WTC11 (cell line): ENCODE measurements at places on chromosomes 3 and 15. TPM values are rescaled to one million over a fixed set of nuclear protein-coding genes. Genes with fewer than 3 reads are reported as not detected.

The GOLGA8J gene
- total RNA-seq = 0.11 to 0.33 TPM in 2 of 3 replicates, not detected in the other

The GRIP2 gene
- total RNA-seq = 11.4 to 12.0 TPM (median 11.7 TPM) in 3 replicates

DNA sequence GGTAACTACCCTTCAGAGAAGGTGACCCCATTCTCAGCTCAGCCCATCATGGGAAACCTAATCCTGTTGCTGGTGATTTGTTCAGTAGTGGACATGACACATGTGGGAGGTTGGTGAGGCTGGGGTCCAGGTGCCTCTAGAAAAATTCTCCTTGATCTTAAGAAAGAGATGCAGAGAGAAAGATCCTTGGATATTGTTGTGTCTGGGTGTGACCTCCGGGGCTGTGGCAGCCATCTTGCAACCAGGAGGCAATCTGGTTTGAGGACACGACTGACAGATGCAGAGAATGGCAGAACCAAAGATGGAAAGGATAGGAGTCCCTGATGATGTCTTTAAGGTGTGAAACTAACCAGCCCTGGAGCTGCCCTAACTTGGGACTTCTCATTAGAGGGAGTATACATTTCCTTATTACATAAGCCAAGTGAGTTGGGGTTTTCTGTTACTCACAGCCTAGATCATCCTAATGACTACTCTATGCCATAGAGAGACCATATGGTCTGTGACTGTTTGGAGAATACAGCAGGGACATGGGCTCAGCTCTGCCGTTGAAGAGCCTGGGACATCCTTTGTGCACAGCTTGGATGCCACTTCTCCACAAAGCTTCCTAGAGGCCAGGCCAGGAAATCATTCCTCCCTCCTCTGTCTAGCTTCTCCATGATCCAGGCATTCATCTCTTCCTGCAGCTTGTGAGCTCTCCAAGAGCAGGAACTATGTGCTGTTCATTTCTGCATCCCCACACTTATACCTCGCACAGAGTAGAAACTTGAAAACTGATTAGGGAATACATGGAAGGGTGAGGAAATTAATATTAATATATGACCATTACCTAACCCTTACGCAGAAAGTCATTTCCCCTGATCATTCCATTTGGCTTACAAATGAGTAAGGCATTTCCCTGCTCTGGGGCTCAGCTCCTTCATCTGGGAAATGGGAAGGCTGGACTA, 45.9 kb downstream of the HRH1 start:
- no peak for DNase-seq

DNA sequence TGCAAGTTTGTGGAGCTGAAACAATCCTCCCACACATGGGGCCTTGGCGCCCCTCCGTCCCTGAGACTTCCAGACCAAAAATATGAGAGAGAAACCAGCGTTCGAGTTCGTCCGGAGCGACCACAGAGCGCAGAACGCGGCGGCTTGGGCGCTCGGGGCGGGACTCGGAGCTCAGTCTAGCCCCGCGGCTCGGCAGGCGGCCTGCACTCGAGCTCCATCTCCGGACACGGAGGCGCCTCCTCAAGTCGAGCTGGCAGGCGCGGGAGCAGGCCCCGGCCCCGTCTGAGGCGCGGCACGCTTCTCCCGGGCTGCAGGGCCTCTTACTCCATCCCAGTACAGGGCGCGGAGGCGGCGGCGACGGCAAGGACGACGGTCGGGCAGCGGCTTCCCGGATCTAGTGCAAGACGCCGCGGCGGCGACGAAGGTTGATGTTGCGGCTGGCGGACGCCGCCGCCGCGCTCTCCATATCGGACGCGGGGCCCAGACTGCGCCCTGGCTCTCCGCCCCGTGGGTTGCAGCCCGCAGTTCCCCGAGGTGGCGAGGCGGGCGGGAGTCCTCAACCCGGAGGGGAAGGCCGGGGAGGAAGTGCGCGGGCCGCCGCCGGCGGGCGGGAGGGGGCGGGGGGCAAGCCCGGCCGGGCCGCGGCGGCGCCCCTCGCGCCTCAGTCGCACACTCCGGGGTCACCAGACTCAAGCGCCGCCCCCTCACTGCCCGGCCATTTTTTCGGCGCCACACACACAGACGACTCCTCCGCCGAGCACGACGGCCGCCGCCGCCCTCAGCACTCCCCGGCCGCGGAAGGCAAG, 674 bp downstream of the MSL2 start:
- peak; percentile 78 for DNase-seq

DNA sequence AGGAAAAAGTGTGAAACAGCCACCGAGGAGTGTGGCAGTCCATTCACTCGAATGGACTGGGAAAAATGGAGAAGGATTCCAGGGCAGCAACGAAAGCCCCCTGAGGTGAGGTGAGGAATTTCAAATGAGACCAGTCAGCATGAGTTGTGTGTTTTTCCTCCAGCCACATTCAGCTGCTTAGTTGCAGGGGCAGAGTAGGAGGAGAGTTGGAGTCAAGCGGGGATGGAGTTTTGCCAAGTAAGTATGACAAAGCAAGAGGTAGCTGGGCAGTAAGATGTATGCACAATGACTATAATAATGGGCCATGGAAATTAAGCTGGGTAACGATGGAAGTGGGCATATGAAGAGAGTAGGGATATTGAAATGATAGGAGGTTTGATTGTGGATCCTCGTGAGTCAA, 64.4 kb downstream of the CCDC54 start:
- DNase-seq = peak; percentile 18

DNA sequence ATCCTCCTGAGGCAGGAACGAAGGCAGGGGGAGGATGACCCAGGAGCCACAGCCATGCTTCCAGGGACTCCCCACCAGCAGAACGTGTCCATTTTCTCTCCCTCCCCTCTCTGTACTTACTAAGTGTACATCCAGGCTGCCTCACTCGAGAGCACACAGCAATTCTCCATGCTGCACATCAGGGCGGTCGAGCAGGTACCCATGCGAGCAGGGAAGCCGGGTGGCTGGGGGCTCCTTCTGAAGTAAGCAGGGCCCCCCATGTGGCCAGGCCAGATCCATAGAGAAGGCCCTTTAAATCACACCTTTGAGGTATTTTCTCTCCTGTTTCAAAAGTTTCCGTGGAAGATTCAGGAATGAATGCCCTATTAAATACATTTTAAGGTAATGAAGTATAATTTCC, 41.2 kb upstream of the SLC6A11 start:
- DNase-seq = no peak

DNA sequence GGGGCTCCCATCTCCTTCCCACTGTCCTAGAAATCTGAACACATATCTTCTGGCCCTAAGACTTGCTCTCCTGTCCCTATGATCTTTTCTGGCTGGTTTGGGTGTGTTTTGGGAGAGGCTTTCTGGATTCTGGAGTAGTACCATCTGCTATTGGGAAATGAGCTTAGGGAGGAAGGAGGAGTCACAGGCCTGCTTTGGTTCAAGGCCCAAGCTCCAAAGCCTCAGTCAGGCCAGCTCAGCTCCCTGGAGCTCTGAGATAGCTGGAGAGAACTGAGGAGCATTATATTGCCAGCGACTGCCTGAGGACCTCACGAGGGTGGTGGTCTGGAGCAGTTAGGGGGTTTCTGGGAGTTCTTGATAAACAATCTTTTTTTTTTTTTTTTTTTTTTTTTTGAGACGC, 18.7 kb downstream of the RASGRF1 start:
- DNase-seq = no peak

DNA sequence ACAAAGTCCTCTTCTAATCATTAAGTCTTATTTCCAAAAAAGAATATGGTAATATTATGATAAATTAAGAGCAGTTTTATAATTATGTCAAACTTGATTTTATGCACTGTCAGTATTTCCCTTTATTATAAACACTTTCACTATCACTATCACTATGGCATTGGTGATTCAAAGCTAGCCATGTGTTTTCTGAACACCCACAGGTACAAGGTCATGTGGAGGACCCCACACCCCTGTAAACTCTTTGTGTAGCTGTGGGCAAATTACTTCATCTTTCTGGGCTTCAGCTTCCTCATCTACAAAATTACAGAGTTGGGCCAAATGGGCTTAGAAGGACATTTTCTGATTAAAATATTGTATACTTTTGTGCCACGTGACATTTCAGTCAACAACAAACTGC, 41.7 kb downstream of the FBXL22 start:
- no peak for DNase-seq

DNA sequence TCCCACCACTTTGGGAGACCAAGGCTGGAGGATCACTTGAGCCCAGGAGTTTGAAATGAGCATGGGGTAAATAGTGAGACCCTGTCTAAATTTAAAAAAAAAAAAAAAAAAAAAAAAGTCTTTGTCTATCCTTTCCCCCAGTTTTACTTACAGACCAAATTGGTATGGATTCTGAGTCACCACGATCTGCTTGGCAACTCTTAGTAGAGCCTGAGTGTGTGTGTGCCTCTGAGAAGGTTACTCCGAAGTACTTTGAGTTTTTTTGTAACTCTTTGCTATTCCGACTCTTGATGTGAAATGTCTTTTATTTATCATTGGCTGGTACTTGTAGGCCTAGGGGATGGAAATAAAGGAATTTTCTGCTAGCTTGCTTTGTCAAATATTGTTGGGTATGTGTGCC, 63.3 kb downstream of the RBM6 start:
- no peak for DNase-seq

DNA sequence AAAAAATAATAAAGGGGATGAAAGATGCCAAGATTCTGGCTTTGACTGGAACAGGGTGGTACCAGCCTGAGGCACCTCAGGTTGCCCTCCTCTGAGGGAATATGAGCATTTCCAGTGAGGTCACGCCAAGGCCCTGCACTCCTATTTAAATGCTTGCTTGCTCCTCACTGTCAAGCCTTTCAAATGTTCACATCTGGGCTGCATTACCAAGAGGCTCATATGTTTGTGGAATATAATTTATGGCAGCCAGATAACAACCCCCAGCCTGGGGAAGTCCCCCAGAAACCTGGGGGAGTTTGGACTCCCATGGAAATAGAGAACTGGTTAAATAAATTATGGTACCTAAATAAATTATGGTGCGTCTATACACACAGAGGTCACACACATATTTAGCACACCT, 88.4 kb downstream of the FRMD4B start:
- DNase-seq = no peak
